Activated T-cell treated with anti-CD3 and anti-CD28 coated beads for 1 hour (primary cell): ENCODE measurements at places on chromosomes 13 and 19.

GRCh38 chr13:106521095-106521799 is 14.2 kb downstream of the EFNB2 start:
- DNase-seq, result no peak

- DNase-seq, result no peak
These were observed 227.8 kb downstream of the UQCRFS1 start for GRCh38 chr19:28985201-28985600.

- no peak for DNase-seq
These were observed 346.5 kb downstream of the FOXO1 start for GRCh38 chr13:40319699-40320579.

- no peak for DNase-seq
These were observed 223.7 kb downstream of the TBC1D4 start for GRCh38 chr13:75258159-75258782.

- no peak for DNase-seq
These were observed at the start of gene CEACAM18 for GRCh38 chr19:51478381-51479234. Gene CEACAM18 (plus strand): TSS chr19:51478539.

DNA sequence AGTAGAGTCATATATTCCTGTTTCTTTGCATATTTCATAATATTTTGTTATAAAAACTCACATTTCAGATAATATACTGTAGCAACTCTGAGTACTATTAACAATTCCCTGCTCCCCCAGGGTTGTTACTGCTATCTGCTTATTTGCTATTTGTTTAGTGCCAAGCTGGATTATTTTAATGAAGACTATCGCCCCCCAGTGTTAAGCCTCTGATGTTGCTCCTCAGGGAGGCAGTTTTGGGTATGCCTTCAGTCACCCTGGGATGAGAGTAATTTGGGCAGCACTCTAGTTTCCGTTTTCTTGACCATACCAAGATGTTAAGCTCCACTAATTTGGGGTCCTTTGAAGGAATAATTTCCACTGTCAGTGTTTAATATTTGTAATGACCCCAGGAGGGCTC is 46.0 kb downstream of the MICU2 start:
- no peak for DNase-seq

DNA sequence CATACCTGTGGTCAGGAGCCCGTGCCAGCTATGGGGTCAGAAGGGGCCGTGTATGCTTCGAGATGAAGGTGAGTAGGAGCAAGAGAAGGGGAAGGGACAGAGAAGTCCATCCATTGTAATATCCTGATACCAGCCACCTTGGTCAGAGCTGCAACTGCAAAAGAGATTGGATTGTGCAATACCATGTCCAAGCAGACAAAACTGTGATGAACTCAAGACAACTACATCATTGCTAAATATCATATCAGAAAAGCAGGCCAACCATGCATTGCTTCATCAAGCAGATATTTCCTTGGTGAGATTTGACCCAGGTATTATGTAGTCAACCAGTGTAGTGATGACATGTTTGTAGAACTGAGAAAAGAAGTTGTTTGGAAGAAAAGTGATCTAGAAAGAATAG is 12.1 kb downstream of the HNRNPUL1 start:
- DNase-seq, result no peak

DNA sequence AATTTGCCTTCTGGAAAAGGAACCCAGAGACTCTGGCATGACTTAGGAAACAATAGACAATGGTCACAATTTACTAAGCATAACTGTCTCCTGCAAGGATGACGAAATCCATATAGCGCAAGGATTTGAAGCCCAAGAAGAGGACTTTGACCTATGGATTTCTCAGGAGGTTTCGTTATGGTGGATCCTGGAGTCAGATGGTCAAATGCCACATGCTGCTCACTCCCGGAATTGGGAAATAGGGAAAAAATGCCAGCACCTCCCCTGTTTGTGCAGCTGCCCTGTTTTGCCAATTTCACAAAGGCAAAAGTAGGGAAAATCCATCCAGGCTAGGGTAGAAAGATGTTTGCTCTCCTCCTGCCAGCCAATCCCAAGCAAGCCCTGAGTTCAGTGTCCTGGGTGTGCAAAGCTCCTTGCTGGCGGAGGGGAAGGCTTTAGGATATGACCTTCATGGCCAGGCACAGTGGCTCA is 23.4 kb downstream of the RDH8 start:
- no peak for DNase-seq

GRCh38 chr13:22014469-22014868 is 343.6 kb downstream of the FGF9 start:
- no peak for DNase-seq

DNA sequence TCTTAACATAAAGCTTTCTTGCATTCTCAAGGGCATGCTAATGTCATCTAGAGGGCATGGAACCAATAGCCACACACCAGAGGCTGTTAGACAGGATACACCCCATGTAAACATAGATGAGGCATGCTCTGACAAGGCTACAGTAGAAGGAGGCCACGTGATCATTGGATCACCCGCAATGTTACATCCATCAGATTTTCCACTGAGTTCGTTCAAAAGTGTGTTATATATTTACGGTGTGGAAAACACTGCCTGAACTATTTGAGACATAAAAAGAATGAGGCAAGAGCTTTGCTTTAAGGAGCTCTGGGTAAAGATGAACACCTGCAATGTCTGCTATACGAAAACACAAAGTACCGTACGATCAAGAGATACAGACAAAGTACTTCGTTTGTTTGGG is 817.5 kb upstream of the SLC10A2 start:
- no peak for DNase-seq

DNA sequence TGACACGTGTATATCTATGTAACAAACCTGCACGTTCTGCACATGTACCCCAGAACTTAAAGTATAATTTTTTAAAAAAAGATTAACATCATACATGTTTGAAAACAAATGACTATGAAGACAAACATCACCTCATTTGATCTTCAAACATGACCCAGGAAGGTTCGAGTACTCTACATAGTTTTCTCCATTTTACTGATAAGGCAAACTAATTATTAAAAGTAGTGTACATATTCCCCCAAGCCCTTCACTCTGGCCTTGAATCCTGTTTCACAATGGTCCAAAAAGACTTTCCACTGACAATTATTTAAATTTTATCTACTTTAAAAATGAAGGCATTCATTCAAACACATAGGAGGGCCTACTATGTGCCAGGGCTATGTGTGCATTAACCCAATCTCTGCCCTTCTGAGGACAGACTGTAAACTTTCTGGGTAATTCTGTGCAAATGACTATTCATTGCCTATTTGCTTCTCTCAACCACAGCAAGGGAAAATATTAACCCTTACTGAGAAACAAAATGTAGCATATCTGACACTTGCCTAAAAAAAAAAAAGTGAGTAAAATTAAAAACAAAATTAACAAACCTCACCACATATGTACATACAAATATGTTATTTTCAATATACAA is 22.1 kb downstream of the ATP7B start:
- DNase-seq, result no peak

DNA sequence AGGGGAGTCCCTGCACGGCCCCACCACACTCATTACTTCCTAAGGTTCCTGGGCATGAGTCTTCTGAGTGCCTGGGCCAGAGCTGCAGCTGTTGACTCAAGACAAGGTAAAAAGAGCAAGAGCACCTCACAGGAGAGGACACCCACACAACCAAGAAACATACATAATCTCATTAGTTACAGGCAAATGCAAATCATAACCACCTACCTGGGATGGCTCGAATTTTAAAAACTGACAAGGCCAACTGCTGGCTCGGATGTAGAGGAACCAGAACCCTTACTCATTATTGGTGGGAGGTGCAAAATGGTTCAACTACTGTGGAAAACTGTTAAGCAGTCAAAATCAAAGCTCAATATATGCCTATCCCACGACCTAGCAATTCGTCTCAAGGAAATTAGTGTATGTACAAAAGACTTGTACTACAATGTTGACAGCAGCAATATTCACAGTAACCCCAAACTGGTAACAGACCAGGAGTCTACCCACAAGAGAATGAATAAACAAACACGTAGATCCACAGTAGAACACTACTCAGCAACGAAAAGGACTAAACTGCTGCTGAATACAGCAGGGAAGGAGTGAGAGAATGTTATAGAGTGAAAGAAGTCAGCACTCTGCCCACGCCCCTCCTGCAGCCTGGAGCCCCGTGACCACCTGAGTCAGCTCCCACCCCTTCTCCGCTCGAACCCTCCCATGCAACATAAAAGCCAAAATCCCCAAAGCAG is 15.8 kb downstream of the AKT2 start:
- DNase-seq, result no peak

GRCh38 chr13:76387566-76387965 is 498.6 kb downstream of the KCTD12 start:
- DNase-seq, result no peak

DNA sequence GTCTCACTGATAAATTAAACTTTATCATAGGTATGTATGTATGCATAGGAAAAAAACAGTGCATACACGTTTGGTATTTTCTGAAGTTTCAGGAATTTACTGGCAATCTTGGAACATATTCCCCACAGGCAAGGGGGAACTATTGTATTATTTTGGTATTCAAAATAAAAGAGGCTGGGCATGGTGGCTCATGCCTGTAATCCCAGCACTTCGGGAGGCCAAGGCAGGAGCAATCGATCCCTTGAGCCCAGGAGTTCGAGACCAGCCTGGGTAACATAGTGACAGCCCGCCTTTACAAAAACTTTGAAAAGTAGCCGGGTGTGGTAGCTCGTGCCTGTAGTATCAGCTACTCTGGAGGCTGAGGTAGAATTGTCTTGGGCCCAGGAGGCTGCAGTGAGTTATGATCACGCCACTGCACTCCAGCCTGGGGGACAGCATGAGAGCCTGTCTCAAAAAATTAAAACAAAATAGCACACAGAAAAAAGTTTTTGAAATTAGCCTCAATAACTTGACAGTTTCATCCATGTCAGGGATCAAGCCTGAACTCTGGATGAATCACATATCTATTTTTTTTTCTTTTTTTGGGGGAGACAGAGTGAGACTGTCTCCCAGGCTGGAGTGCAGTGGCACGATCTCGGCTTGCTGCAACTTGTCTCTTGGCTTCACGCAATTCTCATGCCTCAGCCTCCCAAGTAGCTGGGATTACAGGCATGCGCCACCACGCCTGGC is 29.1 kb upstream of the HOMER3 start:
- no peak for DNase-seq

- peak; percentile 58 for DNase-seq
These were observed at the start of gene BTBD2 for GRCh38 chr19:2015608-2015950. Gene BTBD2 (minus strand): TSS chr19:2015714. CDS start chr19:2015703, 11 bp downstream.

DNA sequence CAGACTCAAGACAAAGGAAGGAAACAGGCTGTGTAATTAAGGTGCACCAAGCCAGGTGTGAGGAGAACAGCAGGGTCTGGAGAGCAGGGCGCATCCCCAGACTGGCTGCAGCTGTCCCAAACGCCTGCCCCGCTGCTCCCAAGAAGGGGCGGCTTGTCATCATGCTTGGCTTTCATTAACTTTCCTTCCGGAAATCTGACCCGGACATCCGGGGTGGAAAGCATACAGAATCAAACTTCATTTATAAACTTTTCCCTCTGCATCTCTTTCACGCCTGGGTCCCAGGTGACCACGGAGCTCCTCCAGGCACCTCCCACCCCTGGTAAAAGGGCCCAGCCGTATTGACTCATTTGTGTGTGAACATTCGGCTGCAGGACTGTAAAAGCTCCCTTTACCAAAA is 31.7 kb downstream of the TSHZ3 start:
- DNase-seq, result no peak

DNA sequence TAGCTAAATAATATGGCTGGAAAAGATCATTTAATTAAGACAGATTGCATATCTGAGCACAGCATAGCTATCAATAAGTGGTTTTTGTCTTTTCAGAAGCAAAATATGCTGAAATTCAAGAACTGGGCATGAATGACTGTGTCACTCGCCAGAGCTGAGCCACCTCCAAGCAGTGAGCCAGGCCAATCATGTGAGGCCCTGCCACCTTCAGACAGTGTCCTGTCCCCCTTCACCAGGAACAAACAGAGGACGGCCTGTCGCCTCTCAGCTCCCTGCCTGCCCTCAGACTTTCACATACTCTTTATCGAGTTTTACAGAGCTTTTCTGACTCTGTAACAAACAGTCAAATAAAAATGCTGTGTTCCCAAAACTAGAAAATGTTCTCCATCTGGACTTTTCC is 171.0 kb upstream of the TSC22D1 start:
- DNase-seq, result no peak

GRCh38 chr13:62629618-62630017 is 1214.0 kb upstream of the PCDH20 start:
- DNase-seq, result no peak

GRCh38 chr19:51094696-51095279 is 12.1 kb upstream of the KLK14 start:
- peak; percentile 13 for DNase-seq

GRCh38 chr19:41421314-41421713 is 5.9 kb downstream of the B3GNT8 start:
- no peak for DNase-seq

DNA sequence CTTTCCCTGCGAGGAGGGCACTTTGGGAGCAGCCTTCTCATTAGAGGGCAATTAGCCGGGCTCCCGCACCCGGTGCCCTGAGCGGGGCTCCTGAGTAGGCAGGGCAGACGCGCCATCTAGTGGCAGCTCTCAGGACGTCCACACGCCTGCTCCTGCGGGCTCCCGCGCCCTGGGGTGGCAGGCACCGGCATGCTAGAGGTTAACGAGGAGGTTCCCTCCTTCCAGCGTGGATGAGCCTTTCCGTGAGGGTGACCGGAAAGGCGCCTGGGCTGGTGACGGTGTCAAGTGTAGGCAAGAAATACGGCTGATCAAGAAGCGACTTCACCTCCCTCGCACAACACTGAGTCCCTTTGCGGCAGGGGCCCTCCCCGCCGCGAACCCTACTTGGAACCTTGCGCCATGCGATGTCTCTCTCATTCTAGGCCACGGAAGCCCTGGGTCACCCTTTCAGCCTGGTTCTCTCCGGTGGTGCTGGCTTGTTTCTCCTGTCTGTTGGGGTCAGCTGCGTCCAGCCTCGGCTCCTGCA is 67.7 kb downstream of the ALOX5AP start:
- DNase-seq, result peak; percentile 76

DNA sequence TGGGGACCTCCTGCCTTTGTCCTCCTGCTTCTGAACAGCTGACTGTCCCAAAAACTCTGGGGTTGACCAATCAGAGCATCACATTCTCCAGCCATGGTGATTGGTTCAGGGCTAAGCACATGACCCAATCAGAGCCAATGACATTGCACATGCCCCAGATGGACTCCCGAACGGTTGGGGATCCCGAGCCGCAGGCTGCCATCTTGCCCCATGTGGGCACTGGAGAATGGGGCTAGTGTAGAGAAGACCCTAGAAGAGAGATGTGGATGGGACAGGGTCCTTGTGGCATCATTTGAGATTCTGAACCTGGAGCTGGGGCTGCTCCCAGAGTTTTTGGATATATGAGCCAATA is 31.3 kb upstream of the PEPD start:
- DNase-seq, result no peak

GRCh38 chr13:46810440-46810839 is 13.5 kb upstream of the ESD start:
- no peak for DNase-seq

DNA sequence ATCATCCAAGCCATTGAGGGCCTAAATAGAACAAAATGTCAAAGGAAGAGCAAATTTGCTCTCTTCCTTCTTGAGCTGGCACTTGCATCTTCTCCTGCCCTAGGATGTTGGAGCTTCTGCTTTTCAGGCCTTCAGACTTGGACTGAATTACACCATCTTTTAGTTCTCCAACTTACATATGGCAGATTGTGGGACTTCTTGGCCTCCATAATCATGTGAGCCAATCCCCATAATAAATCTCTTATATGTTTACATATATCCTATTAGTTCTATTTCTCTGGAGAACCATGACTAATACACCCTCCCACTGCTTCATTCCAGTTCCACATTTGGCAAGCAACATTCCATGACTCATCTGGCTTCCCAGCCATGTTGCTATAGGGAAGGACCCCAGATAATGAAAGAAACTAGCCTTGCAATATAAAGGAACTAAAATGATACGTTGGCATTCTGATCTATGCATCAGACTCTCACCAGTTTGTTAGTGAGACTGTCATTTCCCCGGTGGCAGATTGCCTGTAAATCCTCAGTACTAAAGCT is 11.0 kb upstream of the ACOD1 start:
- no peak for DNase-seq
